Left renal pelvis (tissue), 4 donors: ENCODE measurements at places on chromosomes 1 and 21.

GRCh38 chr1:21927533-21928237 lies 9.4 kb downstream of the HSPG2 start:
- no peak for DNase-seq

DNA sequence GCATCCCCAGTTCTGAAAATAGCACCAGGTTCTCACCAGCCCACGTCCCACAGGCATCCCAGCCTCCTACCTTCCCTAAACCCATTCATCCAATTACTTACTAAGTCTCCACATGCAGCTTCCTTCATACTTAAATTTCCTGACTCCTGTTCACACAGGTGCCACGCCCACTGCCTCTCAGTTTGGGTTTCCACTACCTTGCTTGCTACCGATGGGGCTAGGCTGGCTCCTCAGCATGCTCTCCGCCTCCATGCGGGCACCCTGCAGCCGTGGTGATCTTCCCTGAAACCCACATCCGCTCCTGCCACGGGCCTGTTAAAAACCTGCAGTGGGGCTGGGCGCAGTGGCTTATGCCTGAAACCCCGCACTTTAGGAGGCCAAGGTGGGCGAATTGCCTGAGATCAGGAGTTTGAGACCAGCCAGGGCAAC lies 70.4 kb upstream of the ANGPTL1 start:
- no peak for DNase-seq

DNA sequence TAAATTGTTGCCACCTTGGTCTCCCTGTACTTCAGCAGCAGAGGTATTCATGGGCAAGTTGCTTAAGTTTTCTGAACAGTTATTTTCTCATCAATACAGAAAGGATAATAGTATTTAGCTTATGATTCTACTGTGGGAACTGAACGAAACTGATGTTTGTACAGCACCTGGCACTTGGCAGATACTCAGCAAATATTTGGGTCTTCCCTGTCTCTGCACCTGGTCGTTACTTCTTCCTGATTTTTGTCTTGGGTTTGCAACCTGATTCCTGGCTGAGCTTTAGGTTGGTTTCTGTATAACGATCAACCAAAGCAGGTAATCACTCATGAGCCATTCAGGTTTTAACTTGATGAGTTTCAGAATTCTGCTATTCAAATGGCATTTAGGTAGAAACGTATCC lies 490.6 kb downstream of the KIF26B start:
- DNase-seq, result no peak

- no peak for DNase-seq
Observed at GRCh38 chr1:83802023-83802422, 196.9 kb downstream of the TTLL7 start.

DNA sequence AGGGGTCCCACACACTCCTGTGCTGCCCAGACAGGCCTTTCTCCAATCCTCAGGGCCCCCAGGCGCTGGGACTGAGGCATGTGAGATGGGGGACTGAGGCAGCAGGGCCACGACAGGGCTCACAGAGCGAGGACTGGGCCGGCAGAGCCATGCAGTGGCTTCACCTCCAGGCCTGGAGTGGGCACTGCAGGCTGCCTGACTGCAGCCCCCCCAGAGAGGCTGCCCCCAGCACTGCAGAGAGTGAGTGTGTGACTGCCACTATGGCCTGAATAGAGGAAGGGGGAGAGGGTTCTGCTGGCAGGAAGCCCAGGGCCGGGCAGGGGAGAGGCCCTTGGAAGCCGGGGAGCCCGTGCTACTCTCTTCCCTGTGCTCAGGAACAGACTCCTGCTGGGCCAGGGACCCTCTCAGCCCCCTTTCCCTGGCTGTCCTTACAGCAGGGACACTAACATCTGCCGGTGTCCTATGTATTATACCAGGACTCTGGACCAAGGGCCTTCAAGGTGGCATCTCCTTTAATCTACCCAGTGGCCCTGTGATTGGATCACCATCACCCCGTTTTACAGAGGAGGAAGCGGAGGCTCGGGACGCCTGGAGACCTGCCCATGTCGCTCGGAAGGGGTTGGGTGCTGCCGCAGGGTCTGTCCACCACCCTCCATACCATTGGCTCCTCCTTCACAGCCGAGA lies 20.2 kb upstream of the PLEKHG5 start:
- DNase-seq, result no peak

- no peak for DNase-seq
Observed at GRCh38 chr1:187516874-187517273, 688.1 kb downstream of the PLA2G4A start.

DNA sequence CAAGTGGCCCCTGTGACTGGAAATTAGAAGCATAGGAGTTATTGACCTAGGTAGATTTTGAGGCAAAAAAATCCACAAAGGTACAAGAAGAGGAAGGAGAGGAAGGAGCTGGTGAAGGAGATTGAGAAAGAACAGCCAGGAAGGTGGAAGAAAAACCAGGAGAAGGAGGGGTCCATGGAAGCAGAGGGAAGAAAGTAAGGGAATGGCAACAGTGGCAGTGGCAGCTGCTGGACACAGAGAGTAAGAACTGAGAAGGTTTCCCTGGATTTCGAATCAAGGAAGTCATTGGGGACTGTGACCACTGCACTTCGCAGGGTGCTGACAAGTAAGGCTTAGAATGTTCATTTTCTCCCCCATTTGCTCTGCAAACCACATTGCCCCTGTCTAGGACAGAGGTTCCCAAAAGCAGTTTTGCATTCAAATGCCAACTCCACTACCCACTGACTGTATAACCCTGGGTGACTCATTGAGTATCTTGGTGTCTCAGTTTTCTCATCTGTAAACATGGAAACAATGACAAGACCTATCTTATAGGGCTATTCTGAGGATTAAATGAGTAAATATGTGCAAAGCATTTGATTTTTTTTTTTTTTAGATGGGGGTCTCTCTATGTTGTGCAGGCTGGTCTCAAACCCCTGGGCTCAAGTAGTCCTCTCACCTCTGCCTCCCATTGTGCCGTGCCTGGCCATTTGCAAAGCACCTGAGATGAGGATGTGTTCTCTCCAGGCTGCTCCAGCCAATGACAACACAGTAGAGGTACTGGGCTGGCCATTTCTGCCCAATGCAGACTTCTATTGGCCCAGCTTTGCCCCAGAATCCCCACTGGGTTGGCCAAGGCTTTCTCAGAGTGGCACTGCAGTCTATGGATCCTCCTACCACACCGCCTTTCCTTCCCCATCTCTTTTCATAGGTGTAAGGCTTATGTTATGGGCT lies 9.3 kb upstream of the CAPN2 start:
- DNase-seq, result no peak

DNA sequence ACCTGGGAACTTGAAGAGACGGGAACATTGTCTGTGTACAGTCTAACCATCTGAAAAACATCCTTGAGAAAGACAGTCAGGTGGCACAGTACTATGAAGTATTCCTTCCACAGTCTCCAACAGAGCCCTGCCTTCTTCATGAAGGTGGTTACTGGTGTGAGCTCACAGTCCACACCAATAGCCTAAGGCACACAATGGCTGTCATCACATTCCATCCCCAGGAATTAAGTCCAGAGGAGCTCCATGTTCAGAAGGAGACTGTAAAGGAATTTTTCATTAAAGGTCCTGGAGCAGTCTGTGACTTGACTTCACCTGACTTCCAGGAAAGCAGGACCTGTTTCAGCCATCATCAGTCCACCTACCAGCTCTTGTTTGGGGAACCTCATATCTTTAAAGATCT lies 180.2 kb downstream of the C1orf21 start:
- DNase-seq, result no peak

DNA sequence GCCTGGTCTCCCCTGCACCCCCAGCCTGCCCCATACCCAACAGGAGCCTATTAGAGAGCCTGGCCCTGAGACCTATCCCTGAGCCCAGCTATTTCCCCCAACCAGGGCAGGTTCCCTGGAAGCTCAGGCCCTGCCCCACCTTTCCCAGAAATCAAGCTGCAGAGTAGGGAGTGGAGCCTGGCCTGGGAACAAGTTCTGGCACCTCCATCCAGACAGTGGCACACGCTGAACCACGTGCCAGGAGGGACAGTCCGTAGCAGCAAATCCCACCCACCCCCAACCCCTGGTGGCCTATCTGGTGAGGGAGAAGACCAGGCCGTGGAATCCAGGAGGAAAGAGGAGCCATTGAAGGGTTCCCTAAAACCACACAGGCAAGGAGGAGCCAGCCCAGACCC lies 22.6 kb downstream of the TNNT2 start:
- no peak for DNase-seq

- DNase-seq, result no peak
Observed at GRCh38 chr1:57138432-57139078, 172.7 kb upstream of the C8B start.

DNA sequence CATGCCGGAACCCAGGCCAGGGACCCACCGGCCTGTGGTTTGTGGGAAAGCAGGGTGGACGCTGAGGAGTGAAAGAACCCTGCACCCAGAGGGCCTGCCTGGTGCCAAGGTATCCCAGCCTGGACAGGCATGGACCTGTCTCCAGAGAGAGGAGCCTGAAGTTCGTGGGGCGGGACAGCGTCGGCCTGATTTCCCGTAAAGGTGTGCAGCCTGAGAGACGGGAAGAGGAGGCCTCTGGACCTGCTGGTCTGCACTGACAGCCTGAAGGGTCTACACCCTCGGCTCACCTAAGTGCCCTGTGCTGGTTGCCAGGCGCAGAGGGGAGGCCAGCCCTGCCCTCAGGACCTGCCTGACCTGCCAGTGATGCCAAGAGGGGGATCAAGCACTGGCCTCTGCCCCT lies 18.5 kb downstream of the CSF1 start:
- DNase-seq, result no peak

GRCh38 chr1:91537281-91537986 lies 36.8 kb downstream of the CDC7 start:
- no peak for DNase-seq

DNA sequence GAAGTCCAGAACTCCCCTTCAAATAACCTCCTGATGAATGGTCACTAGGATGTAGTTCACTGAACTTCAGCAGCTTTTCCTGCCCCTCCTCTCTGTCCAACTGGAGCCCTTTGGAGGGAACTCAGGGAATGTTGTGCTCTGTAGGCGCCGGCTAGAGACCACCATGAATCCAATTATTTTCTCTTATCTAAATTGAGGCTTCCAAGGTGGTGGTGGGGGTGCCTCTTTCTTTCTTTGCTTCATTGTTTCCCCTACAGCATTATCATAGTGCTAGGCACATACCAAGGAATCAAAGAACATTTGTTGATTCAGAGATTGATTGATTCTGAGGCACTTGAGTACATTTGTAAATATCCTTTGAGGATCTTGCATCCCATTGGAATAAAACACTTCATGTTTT lies 426.6 kb upstream of the PLXNA2 start:
- DNase-seq, result no peak

- DNase-seq, result no peak
Observed at GRCh38 chr1:47696404-47696736, 258.5 kb downstream of the FOXD2 start.

DNA sequence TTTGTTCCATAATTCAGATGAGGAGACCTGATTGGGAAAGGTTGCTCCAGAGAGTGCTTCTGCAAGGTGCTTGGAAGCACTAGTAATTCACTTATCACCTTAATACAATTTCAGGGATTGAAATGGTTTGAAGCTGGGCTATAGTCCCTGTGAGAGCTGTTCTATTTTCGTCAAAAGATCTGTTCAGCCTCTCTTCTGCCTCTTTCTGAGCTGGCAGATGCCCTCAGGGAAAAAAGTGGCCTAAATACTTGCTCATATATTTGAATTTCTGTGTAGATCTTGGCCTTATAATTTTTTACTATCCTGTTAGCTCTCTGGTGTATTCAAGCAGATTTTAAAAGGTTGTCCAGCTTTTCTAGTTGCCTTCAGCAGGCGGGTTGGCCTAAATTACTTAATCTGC lies 22.3 kb downstream of the C1orf146 start:
- DNase-seq, result no peak

- DNase-seq, result no peak
Observed at GRCh38 chr1:226029093-226029496, 30.0 kb upstream of the SDE2 start.

DNA sequence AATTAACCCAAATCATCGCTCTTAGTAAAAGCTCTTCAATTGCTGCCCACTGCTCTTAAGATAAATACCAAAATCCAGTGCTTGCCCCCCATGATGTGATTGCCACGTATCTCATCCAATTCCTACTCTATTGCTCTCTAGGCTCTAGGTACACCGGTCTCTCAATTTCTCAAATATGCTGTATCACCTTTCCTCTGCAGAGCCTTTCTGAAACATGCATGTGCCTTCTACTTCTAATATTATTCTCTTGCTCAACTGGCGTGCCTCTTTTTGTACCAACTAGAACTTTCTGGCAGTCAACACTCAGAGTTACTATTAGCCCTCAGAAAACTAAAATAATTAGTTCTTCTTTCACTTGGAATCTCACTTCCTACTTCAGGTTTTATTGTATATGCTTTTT lies 111.7 kb upstream of the LBR start:
- DNase-seq, result no peak

DNA sequence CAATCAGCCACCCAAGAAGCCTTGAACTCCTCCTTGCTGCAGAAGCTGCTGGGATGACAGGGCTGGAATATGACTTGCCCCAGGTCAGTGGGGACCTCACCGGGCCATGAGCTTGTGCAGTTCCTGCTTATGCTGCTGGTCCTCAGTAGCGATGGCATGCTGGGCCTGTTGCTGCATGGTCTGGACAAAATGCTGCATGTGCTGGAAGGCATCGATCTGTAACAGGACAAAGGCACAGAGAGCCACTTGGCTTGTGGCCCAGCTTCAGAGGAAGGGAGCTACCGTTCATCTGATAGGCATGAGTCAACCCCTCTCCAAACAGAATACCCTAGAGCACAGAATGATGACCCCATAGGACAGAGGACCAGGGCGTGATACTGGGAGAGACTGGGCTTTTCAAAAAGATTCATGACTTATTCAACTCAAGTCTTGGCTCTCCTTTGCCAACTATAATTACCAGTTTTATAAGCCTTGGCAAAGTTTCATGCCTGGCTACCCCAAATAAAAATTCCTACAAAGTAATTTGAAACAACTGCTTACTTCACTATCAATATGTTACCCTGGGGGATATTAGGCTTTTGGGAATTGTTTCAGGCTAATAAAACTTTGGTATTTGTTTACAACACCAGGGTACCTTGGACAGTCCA lies 34.7 kb upstream of the EXOSC10 start:
- no peak for DNase-seq

GRCh38 chr1:225494789-225495359 lies 67.0 kb upstream of the LBR start:
- no peak for DNase-seq

DNA sequence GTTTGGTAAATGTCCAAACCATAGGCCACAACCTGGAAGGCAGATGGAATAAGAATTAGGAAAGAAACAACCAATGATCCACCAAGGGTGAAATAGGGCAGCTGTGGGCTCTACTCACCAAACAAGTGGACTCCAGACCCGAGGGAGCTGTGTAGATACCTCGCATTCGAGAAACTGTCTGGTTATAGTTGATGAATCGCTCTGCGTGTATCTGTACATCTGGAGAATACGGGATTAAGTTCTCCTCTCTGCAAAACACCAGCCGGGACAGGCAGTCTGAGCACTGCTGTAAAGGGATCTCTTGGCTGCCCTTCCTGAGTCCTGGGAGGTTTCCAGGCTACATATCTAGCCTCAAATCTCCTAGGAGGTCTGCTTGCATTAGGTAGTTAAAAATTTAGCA lies 9.4 kb upstream of the UBR4 start:
- no peak for DNase-seq

GRCh38 chr1:171796592-171796991 lies 15.1 kb downstream of the METTL13 start:
- no peak for DNase-seq
